Suppressor macrophage treated with lipopolysaccharide for 4 hours (primary cell): ENCODE measurements at places on chromosomes 11 and 22.

- DNase-seq: no peak
These were observed 127.5 kb upstream of the SERPIND1 start for GRCh38 chr22:20646415-20646814.

GRCh38 chr11:87114093-87114492 is 76.4 kb downstream of the TMEM135 start:
- DNase-seq: no peak

- DNase-seq: no peak
These were observed 283.1 kb downstream of the TENM4 start for GRCh38 chr11:79157738-79158137.

DNA sequence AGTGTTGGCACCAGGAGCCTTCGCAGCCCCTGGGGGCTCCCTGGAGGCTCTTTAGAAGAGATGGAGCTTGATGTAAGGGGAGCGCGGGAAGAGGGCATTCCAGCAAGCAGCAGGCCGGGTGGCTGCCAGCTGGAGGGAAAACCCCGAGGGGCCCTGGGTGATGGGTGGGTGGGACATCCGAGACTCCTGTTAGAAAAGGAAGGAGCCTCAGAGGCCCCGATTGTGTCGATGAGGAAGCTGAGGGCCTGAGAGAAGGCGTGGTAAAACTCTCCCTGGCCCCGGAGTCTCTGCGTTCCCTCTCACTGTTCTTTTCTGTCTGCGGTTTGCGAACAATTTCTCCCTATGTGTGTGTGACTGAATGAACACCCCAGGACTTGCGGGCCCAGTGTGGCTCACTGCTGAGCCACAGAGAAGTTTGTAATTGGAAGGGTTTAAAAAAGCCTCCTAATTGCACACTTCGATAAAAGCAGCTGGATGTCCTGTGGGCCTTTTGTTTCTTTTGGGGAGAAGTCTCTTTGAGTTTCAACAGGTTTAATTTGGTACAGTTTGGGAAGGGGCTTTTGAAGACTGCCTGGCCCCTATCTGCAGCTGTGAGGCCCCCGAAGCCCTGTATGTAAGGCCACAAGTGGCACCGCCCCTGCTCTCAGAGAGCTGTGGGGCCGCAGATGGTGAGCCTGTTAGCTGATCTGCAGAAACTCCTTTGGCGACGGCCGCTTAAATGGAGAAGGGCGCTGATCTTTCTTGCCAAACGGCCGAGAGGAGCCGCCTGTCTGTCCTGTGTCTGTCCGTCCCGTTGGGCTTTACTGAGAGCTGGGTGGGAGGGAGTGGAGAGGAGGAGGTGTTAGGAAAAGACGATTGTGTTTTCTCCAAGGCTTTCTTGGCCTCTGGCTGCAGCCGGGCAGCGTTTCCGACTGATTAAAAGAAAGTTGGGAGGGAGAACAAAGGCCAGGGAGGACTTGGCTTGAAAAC is 2.0 kb downstream of the FBLN1 start:
- no peak for DNase-seq

DNA sequence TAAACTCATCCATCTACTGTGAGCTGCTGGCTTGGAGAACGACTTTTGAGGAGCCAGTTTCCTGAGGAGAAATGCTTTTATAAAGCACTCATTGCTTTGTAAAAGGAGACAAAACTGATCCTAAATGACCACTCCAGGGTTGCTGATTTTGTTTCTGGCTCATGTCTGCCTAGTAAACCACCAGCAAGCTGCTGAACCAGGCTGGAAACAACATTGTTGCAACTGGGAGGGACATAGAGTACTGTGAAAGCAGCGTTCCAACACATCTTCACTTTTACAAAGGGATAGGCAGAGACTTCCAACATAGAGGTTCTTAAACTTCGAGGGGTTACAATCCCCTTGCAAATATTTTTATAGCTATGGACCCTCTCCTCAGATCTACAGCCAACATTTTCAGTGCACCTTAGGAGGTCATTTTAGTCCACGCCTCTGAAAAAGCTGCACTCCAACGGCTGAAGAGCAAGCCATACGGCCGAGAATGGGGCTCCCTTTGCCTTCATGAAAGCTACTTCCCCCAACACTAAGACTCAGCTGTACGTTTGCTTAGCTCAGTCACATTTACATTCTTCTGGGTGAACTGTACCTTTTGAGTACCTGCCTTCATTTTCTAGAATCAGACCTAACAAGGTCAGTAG is 54.7 kb downstream of the PANX1 start:
- DNase-seq: no peak

- DNase-seq: peak; percentile 56
These were observed 194.0 kb downstream of the CASP12 start for GRCh38 chr11:104704146-104704830.

GRCh38 chr11:41245184-41245583 is 214.3 kb downstream of the LRRC4C start:
- no peak for DNase-seq

GRCh38 chr11:34549271-34549670 is 35.7 kb upstream of the ELF5 start:
- DNase-seq: no peak

DNA sequence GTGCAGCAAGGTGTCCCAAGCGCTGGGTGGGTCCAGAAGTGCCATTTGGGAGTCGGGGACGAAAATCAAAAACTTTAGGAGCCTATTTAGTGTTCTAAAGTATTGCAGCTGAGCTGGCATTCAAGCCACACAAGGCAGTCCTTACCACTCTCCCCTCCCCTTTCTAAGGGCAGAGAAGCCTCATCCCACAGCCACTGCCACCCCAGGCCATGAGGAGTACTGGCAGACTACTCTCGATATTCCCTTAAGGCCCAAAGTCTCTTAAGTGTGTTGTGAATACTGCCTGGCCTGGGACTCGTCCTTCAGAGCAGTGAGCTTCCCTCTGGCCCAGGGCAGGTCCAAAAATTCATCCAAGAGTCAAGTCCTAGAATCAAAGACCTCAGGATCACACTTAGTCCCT is 7.8 kb downstream of the FANCF start:
- no peak for DNase-seq

DNA sequence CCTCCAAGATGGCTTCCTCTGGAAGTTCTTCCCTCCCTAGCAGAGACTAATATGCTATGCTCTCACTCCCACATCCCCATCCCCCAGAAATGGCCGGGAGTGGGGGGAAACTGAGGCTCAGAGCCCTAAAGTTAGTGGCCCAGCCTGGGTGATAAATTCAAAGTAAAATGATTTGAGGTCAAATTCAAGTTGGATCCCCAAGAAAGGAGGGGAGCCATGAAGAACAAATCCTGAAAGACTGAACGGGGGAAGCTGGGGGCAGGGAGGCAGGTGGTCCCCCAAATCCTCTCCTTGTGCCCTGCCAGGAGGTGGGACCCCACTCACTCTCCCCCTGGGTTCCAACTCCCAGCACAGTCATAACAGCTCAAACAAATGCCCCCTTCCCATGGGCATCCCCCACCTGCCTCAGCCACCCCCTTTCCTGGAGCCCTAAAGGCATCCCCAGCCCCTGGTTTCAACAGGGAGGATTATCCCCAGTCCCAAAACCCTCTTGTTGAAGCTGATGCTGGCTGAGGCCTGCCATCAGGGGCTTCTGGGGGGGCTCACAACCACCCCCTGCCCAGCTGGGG is 1.1 kb downstream of the CBX6 start:
- no peak for DNase-seq

DNA sequence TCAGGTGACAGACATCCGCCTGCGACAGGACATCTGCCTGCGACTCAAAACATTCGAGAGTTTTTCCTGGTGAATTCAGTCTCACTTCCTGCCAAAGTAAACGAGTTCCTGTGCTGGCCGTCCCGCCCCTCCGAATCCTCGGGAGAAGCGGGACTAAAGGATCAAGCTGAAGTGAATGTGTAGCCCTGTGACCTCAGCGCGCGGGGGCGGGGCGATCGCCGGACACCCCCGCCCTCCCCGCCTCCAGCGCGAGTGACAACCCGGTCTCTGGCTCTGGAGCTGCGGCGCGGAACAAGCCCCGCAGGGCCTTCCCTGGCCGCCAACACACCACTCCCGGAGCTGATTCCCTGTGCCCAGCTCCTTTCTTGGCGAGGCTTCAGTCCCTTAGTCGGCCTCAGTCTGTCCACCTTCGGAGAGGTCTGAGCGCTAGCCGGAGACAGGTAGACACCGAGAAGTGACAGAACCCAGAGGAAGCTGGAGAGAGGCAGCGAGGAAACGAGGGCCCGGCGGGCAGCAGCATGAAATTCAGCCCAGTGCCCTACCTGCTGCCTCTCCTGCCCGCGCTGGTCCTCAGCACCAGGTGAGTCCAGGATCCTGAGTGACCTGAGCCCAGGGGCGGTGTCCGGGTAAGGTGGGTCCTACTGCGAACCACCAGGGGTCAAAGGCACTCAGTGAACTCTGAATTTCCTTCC is 766.4 kb upstream of the LUZP2 start:
- no peak for DNase-seq

DNA sequence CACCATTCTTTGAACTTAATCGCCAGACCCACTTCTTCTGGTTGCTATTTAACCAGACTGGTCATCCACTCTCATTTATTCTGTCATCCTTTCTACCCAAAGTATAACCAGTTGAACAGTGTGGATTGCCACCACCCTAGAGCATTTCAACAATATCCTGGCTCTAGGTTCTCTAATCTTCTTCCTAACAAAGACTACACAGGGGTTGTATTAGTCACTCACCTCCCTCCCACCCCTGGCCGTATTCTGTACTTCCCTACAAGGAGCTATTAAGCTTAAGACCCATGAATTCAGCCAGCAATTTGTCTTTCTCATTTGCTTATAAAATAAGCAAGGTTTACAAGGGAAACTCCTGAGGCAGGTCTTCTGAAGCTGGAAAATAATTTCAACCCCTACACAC is 46.9 kb upstream of the CEP126 start:
- DNase-seq: no peak

GRCh38 chr11:10287766-10288715 is 6.0 kb downstream of the SBF2 start:
- DNase-seq: no peak

- DNase-seq: no peak
These were observed 309.0 kb downstream of the BLID start for GRCh38 chr11:121807051-121807450.

GRCh38 chr11:122100756-122101080 is 15.3 kb downstream of the BLID start:
- no peak for DNase-seq
